ENCODE measurements at places on chromosomes 11 and 22.

DNA sequence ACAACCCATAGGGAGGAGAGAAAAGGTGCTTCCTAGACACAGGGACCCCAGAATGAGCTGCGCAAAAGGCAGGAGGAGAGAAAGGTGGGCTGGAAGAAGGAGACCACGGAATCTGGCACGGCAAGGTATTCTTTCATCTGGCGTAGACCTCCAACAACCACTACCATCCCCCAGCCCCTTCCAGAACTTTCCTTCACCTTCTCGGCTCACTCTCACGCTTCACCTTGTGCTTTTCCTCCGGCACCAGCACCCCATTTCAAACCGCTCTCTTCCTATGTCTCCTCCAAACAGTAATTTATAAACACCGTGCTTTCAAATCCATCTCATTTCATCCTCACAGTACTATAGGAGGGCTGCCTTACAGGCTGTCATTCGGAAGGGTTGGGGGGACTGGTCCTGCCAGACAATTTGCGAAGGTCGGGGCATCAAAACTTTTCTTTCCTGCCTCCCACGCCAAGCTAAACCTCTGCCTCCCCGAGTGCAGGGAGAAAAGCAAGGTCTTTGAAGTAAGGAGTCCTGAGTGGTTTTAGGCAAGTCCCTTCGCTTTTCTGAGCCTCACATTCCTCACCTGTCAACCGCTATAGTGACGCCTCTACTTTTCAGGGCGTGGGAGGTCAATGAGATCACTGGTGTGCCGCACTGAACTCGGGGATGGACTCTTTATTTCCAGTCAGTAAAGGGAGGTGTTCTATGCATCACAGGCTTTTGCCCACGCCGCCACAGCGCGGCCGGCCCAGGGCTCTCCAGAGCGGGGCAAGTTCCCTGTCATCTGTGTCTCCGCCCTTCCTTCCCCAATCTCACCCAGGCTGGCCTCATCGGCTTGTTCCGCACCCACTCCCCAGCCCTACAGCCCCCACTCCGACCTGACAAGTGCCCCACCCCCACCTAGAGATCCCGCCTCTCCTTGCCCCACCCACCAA, 800 bp downstream of the KCTD21 start:
- no peak for DNase-seq

DNA sequence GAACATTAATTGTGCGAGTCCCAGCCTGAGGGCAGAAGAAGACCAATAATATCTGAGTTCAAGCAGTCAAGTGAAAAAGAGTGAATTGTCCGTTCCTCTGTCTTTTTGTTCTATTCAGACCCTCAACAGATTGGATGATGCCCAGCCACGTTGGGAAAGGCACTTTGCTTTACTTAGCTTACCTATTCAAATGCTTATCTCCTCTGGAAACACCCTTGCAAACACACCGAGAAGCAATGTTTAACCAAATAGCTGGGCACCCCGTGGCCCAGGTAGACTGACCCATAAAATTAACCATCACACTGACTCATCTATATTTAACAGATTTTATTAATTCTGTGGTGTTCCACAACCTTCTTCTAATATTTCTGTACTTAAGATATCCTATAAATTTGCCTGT, 9.3 kb downstream of the OOSP4A start:
- DNase-seq = no peak

- DNase-seq = no peak
Measured at GRCh38 chr11:19984048-19984742, 176.1 kb downstream of the DBX1 start.

GRCh38 chr11:63909591-63910506, 7.1 kb downstream of the RCOR2 start:
- DNase-seq = no peak

DNA sequence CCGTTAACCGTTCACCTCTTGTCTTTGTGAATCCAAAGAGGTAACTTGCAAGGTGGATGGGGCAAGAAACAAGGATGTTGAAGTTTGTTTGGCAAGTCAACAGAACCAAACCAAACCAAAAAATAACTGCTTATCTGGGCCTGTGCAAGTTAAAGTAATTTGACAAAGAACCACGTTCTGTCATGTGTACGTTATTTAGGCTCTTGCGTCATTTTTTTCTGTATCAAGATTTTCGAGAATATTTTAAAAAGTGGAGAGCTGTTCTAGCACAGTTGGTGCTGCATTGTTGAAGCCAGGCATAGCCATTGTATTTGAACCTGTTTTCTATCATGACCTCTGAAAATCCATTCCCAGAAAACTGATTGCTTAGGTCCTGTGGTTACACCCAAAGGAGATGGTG, 55.1 kb downstream of the PARVA start:
- no peak for DNase-seq

DNA sequence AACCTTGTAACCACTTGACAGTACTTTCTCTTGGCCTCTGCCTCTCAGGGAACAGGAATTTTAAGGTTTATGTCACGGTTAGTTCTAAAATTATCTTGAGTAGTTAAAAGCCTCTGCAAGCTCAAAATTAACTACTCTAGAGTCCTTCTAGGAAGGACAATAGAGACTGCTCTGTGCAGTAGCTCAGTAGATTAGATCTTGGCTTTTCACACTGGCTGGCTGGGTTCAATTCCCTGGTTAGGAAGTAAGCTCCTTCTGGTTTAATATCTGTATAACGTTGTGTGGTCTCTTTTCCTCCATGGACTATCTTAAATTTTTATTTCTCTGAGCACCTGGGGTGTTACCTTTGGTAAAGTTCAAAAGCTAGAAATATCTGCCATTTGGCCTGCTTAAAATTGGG, 109.2 kb downstream of the AASDHPPT start:
- no peak for DNase-seq

- DNase-seq = no peak
Measured at GRCh38 chr11:130520271-130520671, 71.8 kb downstream of the ADAMTS15 start.

- DNase-seq = no peak
Measured at GRCh38 chr11:115712296-115712695, 208.1 kb upstream of the CADM1 start.

DNA sequence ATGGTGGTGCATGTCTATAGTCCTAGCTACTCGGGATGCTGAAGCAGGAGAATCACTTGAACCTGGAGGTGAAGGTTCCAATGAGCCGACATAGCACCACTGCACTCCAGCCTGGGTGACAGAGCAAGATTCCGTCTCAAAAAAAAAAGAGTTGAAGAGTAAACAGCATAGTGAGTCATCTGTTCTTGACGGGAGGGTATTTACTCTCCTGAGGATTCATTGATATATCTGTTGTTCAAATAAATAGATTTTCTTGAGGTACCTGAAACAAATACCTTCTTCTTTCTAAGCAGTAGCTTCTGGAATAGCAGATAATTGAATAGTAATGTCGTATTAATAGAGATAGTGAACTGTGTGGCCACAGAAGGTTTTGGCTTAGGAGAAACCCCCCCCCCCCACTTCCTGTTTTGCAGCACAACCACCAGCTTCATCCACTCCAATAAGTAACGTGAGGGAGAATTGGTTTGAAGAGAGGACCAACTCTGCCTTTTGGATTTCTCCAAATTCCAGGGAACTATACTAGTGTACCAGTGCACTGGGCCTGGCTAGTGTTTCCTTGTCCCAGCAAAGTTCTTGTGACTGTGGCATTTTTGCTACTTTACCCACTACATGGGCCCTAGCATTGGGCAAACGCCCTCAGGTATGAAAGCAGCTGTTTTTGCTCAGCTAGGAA, 90.0 kb downstream of the PRMT3 start:
- no peak for DNase-seq

DNA sequence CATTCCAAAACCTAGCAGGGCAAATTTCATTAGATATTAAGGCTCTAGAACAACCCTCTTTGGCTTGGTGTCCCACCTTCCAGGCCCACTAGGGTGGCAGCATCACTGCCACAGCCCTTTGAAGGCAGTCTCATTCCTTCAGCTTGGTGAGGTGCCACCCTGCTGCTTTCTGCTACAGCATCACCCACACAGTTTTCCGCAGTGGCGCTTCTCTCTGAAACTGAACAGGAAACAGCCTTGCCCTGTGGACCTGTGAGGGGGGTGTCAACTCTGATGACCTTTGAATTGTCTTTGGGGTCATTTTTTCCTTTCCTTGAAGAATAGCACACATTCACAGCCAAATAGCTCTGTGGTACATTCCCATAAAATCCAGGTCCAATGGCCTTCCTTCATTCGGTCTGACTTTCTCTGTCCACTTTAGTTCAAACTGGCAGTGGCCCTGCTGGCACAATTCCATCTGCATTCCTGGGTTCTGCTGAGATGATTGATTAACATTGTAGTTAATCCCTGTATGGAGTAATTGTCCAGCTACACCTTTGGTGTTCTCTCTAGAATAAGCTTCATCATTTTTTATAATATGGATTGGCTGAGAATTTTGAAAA, 251.9 kb upstream of the FAT3 start:
- DNase-seq = no peak

Measured in NCI-H748 treated with DMSO at 0.1 percent for 48 hours (cell line).